Femur (tissue), 1 donor: ENCODE measurements at places on chromosomes 1 and 21.

DNA sequence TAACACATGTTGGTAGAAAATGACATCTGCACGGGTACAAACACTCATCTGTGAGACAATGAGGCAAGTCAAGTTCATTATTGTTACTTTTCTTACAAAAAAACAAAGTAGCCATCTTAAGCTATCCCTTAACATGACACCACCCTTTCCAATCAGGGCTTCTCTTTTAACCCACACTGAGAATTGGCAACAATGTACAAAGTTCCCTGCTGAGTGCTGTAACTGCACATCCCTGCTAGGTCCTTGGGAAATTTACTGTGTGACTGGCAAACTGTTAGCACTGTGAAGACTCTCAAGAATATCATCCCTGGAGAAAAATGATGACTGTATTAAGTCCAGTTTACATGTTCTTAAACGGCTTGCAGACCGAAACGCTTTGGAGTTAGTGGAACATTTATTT lies 185.8 kb upstream of the PLD5 start:
- DNase-seq: no peak

DNA sequence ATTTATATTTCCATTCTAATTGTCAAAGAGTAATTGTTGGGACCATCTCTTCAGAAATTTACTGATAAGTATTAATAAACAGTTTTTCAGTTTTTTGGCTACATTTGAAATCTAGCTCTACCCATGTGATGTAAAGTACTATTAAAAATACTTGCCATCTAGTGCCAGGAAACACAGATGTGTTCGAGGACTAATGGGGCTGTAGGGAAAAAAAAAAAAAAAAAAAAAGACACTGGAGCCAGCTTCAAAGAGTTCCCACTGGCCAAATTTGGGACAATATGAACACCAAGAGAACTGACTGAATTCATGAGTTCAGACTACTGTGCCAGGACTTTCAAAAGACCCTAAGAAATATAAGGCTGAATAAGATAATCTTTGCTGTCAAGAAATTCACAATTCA lies 65.2 kb upstream of the GFI1 start:
- no peak for DNase-seq

GRCh38 chr1:183139281-183139942 lies 46.7 kb upstream of the LAMC2 start:
- no peak for DNase-seq

DNA sequence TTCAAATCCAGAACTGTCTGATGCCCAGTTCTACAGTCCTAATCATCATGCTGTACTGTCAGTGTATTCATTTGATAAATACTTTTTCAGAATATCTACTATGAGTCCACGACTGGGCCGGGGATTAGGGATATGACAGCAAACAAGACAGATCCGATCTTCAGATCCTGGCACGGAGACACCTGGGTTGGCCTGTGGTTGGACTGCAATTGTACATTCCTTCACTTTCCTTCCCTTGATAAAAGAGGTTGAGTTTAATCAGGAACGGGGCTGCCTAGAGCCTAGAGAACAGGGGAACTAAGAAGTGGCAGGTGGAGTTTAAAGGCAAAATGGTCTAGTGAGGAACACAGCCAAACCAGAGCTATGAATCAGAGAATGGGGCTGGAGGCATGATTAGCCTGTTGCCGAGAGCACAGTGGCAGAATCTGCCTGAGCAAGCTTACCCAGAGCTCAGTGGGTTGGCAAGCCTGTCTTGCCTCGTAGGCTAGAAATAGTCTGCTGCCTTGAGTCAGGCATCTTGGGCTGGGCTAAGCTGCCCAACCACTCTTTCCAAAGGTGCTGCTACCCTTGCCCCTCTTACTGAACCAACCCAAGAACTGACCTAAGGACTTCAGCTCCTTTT lies 38.1 kb upstream of the PTCH2 start:
- DNase-seq: no peak
